Cardiac septum (tissue), 1 donor: ENCODE measurements at places on chromosomes 4 and X. TPM values are rescaled to one million over a fixed set of nuclear protein-coding genes. Genes with fewer than 3 reads are reported as not detected.

DNA sequence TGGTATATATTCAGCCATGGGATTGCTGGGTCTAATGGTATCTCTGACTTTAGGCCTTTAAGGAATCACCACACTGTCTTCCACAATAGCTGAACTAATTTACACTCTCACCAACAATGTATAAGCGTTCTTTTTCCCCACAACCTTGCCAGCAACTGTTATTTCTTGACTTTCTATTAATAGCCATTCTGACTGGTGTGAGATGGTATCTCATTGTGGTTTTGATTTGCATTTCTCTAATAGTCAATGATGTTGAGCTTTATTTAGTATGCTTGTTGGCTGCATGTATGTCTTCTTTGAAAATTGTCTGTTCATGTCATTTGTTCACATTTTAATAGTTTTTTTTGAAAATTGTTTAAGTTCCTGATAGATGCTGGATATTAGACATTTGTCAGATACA lies 235.2 kb downstream of the HEPH start:
- DNase-seq, result no peak

GRCh38 chr4:123315617-123316016 lies 81.0 kb upstream of the SPRY1 start:
- no peak for DNase-seq

DNA sequence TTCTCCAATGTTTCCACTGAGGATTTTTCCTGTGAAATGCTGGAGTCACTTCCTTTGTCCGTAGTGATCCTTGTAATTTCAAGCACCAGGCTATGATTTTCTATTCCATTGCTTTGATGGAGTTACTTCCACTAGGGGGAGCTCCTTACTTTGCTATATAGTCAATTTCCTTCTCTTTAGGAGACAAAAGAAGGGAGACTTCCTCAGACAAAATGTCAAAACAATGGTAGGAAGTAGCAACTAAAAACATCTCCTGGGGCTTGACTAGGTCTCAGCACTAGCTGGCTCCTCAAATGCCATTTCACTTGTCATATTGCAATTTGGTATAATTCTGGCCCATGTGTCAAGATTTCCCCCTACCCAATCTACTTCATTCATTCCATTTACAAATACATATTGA lies 24.1 kb downstream of the ZCCHC12 start:
- DNase-seq, result no peak

Gene GABRA4
- 65.5 TPM for total RNA-seq

- no peak for DNase-seq
These were observed 123.6 kb upstream of the RBPJ start for GRCh38 chr4:26197018-26197779.

Gene USP26
- total RNA-seq, result not detected

- no peak for DNase-seq
These were observed 24.4 kb downstream of the RTL5 start for GRCh38 chrX:72107320-72107719.

GRCh38 chrX:12988797-12989196 lies 13.9 kb downstream of the TMSB4X start:
- no peak for DNase-seq

GRCh38 chr4:186039697-186040096 lies 29.3 kb upstream of the TLR3 start:
- DNase-seq, result no peak

- no peak for DNase-seq
These were observed 96.5 kb downstream of the FRMPD4 start for GRCh38 chrX:12234534-12235329.

DNA sequence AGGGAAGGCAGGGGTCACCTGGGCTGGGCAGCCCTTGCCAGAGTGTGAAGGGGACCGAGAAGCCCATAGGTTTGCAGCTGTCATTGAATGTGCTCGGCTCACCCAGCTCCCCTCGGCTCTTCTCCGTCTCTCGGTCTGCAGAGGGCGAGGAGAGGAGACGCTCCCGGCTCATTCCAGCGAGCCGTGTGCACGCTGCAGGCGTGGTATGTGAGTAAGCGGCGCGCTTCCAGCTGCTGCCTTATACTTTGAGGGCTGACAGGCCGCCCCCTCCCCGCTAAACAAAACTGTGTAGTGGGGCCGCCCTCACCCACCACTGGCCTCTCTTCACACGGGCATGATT lies 23.0 kb upstream of the BCORL1 start:
- DNase-seq, result no peak

DNA sequence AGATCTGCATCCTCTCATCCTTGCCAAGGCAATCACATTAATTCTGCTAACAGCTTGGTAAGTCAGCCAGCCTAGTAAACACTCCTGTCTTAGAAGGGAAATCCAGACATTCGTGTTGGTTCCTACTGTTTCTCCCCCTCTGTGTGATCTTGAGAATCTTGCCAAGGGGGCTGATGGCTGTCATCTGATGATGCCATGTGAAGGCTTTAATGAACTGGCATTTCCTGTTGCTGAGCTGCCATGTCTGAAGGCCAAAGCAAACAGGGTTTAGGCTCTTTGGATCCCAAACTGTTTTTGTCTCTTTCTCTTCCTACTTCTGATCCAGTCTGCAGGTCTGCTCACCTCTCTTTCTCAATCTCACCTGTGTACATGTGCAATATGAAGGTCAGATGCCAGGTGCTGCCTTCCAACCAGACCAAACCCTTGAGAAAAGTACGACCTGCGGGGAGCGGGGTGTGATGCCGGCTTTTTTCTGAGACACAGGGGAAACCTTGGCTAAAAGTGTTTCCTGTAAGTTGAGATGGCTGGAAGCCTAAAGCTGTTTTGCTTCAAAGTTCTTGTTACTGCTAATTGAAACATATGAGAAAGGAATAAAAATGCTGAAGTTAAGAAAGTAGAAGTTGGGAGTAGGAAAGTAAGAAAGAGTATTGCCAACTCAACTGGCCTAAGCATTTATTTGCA lies 532.9 kb downstream of the ANKRD50 start:
- DNase-seq, result no peak

GRCh38 chr4:95552942-95553550 lies 4.3 kb upstream of the UNC5C start:
- DNase-seq, result no peak

- no peak for DNase-seq
These were observed 4.3 kb upstream of the FRMPD3 start for GRCh38 chrX:107445146-107445545.

GRCh38 chr4:110508827-110509710 lies 33.1 kb downstream of the ENPEP start:
- no peak for DNase-seq

DNA sequence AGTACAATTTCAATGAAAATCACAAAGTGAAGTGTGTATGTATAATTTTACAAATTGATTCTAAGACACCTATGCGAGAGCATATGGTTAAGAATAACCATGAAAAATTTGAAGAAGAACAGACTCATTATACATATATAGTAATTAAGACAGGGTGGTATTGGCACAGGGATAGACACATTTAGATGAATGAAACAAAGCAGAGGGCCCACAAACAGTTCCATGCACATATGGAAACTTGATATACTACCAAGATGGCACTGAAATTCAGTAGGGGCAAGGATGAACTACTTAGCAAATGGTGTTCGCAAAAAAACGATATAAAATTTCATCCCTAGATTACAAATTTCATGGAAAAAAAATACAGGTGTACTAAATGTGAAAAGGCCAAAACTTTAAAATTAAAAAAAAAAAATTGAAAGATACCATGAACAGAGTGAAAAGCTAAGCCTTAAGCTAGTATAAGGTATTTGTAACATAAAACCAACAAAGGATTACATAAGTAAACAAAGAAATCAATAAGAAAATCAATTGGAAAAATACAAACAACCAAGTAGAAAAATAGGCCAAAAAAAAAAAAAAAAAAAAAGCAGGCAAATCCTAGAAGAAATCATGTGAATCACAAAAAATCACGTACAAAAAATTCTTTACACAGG lies 85.4 kb downstream of the RASL11B start:
- DNase-seq, result no peak

- peak; percentile 94 for DNase-seq
These were observed at the start of gene MANBA for GRCh38 chr4:102760645-102761295. Gene MANBA (minus strand): TSS chr4:102760968. CDS start chr4:102760894, 74 bp downstream.

DNA sequence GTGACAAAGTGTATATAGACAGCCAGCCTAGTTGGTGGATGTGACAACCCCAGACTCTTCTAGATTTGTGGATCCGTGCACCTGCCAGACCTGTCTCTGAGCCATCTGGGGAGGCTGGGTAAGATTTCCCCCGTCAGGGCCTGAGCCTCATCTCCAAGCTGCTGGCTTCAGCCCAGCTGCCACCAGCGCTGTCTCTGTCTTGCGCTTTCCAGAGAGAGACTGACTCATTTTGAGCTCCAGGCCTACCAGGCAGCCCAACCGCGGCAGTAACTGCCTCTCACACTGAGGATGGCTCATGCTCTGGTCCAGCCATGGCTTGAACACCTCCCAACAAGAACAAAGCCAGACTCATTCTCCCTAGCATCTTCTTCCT lies 26.4 kb downstream of the NOP14 start:
- DNase-seq, result peak; percentile 61

DNA sequence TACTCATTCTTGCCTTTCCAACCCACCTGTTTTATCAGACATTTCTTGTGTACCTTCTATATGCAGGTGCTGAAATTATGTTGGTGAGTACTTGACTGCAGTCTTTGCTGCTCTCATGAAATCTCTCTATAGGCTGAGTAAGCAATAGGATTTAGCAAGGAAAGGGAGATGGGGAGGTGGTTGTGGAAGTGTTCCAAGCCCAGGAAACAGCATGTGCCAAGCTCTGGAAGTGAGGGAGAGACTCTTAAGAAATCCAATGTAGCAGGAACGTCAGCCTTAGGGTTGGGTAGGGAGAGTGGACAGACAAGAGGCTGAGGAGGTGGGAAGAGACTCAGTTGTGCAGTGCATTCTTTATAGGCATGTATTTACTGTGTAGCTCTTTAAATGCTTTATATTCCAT lies 5.6 kb downstream of the SEPTIN11 start:
- DNase-seq, result no peak

DNA sequence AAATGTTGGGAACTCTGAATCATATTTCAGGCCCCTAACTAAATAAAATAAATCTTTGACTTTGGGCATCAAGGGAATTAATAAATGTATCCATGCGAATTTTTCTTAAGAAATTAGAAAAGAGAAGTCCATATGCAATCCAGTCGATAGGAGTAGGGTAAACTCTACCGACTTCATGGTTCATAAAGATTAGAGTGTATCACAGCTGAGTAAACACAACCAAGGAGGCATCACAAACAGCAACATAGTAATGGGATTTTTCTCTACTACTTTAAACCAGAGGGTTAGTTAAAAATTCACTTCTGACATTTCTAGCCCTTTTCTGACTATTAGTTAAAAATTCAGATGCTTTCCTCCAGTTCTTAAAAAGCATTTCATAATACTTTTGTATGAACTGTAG lies 19.9 kb downstream of the SEPTIN11 start:
- no peak for DNase-seq

- DNase-seq, result no peak
These were observed 3.2 kb upstream of the PPBP start for GRCh38 chr4:73990988-73991741.

- DNase-seq, result no peak
These were observed 54.4 kb upstream of the ACTRT1 start for GRCh38 chrX:128106630-128107029.

GRCh38 chr4:121376097-121376496 lies 4.7 kb downstream of the QRFPR start:
- DNase-seq, result no peak

DNA sequence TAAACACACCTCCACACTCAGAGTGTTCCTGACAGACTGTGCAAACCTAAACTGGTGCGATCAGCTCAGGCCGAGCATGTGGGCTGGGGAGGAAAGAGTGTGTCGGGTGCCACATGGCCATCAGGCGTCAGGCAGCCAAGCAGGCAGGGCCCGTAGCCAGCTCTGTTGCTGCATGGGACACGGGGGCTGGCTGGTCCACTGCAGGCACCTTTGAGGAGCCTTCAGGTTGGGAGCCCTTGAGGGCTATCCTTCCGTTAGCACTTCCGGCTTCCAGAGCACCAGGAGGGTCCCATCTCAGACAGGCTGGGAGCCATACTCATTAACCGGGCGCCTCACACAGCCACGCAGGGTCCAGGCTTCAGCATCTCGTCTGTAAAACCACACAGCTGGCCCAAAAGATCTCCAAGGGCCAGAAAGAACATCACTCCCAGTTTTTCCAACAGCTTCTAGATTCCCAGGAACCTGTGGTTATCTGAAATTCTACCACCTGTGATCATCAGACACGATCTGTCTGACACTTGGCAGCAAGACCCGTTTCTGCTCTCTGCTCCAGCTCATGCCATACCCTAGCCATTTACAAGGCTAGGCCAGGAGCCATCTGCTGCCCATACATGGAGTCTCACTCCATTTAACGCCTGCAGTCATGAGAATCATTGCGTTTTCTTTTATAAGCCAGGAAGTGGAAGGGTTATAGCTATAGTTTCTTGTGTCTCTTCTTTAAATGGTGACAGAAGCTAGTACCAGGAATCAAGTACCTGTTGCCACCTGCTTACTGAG lies 87.5 kb downstream of the NSUN7 start:
- DNase-seq, result peak; percentile 78

- DNase-seq, result no peak
These were observed 19.3 kb upstream of the SFRP2 start for GRCh38 chr4:153808175-153808574.

- DNase-seq, result peak; percentile 89
These were observed 20.2 kb downstream of the WDR1 start for GRCh38 chr4:10096201-10096977.

Gene SYNPO2
- total RNA-seq, result 316 TPM

GRCh38 chr4:153814789-153815188 lies 25.9 kb upstream of the SFRP2 start:
- no peak for DNase-seq

DNA sequence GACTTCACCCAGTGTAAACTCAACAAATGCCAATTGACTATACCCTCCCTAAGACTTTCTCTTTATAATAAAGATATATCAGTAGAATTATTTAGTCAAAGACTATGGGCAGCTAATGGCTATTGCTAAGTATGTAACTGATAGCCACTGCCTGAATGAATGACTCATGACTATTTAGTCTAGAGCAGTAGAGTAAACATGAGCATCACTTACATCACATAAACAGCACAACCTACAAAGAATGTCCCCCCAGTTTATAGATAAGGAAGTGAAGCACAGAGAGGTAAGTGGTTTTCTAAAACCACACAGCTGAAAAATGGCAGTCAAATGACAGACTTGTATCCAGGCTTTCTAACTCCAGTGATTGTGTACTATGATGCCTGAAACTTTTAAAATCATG lies 507.0 kb downstream of the PPARGC1A start:
- no peak for DNase-seq

GRCh38 chrX:42933187-42933586 lies 155.2 kb upstream of the PPP1R2C start:
- DNase-seq, result no peak

DNA sequence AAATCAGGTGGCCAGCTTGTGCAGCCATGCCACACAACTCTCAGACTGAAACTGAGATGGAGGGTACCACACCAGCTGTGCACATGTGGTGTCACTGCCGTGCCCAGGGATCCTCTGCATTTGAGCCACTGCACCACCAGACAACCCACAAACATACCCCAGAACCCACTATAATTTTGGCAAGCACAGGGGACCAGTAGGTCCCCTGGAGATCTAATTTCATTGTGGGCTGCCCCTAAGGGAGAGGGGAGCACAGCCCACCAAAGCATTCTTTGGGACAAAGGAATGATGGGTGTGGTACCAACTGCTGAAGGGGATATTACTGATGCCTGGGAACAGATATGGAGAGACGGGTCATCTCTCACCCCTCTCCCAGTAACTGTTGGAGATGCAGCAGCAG lies 140.9 kb downstream of the EFHC2 start:
- no peak for DNase-seq
